ENCODE measurements at places on chromosomes 6 and 20.

DNA sequence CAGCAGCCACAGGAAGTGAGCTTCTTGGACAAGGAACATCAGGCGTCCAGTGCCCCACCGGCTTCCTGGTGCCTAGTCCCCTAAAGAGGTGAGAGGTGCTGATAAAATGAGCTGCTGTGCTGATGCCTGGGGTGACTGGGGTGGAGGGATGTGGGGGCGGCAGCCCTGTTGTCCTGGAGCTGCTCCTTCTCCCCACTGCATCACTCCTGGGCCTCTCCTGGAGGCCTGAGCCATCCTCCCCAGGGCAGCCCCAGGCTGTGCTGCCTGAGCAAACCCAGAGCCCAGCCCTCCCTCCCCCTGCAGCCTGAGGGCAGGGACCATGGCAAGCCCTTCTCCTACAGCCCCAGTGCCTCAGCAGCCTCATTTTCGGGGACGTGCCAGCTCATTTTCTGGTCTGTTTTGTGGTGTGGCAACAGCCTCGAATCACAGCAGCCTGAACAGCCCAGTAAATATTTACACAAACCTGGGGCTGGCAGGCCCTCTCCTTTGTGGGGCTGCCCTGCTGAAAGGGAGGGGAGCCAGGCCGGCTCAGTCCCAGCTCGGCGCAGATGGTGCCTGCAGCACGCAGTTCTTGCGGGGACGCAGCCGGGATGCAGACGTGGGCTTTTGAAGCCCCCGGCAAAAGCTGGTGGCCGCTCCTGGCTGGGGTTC, 259.9 kb downstream of the DLL1 start:
- DNase-seq, result no peak

DNA sequence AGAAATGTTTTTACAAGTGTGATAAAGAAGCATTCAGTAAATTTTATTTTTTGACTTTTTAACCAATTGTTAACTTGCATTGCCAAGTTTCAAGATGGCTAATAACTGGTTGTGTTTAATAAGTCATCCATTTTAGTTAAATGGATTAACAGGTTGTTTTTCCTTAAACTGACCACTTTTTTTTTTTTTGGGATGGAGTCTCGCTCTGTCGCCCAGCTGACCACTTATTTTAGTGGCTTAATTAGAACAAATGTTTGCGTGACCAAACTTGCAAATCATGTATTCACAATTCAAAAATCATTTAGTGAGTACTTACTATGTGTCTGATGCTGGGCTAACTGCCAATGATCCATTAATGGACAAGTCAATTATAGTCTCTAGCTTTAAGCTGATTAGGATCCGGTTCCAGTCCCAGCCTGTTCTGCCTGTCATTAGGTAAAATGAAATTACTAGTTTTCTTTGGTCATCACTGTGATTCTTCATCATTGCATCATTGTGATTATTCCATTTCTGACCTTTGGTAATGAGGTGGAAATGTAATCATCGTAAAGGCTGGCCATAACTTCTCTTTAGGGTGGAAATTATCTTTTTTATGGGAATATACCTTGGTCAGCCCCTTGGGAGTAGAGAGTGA, 729.2 kb upstream of the MARCKS start:
- no peak for DNase-seq

DNA sequence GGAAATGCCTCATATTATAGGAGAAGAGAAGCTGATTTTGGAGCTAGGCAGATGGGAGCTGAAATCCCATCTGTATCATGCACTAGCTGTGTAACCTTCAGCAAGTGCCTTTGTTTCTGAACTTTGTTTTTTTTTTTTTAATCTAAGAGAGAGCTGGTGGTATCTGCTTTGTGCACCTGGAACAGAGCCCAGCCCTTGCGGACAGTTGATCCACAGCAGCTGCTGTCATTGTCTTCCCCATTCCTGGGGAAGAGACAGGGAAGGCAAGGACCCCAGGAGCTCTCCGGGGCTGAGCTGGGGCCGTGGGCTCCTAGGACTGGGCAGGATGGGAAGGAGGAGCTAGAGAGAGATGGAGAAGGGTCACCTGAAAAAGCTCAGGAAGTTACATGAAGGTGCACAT, 92.1 kb downstream of the SYNJ2 start:
- DNase-seq, result no peak

DNA sequence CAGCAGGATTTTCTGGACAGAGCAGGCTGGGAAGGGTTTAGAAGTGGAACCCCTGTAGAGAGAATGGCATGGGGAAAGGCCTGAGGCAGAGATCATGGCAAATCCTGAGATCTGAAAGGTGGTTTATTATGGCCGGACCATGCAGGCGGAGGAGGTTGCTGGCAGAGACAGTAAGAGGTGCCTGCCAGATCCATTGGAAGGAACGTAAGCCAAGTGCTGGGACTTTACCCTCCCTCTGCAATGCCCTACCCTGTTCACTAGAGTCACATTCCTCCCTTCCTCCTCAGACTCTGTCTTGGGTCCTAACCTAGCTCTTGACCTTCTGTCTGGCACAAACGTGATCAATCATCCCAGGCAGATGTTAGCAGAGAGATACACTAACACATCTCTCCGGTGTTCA, 66.4 kb upstream of the SLC22A23 start:
- no peak for DNase-seq

DNA sequence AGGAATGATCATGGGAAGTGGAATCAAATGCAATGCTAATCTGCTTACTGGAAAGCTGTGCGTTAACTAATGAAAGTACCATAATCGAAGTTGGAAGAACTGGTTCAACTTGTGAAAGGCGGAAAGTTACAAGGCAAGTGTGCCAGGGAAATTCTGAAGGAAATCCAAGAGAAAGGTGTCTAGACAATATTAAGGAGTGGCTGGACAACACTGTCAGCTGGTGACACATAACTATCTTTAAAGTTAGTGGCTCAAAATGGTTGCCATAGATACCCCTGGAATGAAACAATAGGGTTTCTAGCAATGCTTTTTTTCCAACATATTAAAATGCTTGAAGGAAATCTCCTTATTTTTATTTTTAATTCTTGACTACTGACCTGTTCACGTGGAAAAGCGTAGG, 90.4 kb downstream of the BMP2 start:
- DNase-seq, result no peak

GRCh38 chr20:48051794-48052474, 266.7 kb upstream of the SULF2 start:
- DNase-seq, result no peak

- DNase-seq, result no peak
Measured at GRCh38 chr6:29131691-29132090, 23.8 kb downstream of the OR2J3 start.

DNA sequence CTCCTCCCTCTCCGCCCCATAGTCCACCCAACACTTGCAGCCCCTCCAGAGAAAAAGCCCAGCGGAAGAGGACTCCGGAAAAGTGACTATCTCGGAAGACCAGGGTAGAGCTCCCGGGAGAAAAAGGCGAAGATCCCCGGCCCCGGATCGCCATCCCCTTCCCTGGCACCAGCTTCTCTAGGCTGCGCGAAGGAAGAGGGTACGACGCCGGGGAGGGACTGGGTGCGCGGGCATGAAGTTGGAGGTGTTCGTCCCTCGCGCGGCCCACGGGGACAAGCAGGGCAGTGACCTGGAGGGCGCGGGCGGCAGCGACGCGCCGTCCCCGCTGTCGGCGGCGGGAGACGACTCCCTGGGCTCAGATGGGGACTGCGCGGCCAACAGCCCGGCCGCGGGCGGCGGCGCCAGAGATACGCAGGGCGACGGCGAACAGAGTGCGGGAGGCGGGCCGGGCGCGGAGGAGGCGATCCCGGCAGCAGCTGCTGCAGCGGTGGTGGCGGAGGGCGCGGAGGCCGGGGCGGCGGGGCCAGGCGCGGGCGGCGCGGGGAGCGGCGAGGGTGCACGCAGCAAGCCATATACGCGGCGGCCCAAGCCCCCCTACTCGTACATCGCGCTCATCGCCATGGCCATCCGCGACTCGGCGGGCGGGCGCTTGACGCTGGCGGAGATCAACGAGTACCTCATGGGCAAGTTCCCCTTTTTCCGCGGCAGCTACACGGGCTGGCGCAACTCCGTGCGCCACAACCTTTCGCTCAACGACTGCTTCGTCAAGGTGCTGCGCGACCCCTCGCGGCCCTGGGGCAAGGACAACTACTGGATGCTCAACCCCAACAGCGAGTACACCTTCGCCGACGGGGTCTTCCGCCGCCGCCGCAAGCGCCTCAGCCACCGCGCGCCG, 822 bp downstream of the FOXQ1 start:
- DNase-seq, result no peak

DNA sequence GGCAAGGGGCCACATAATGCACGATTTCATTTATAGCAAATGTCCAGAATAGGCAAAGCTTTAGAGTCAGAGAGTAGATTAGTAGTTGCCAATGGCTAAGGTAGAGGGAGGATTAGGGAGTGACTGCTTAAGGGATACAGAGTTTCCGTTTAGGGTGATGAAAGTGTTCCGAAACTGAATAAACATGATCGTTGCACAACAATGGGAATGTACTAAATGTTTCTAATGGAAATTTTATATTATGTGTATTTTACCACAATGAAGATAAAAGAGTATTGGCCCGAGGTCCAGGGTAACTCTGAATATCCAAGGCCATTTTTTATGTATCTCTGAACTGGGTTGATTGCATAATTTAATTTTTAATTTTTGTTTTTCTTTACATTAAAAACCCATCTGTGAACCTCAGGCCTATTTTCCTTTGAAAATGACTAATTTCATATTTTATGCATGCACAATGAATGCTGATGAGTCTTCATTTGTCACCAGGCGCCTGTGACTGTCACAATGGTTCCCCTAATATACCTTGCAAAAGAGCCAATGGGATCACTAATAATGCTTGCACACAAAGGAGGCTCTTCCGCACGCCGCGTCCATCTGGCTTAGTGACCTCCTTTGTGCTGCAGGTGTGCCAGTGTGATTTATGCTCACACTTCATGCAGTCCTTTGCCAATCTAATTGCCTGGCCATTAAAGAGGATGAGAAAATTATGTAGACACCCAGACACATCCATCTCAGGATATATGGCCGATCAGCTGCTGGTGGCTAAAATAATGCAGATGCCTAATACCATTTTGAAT, 612.5 kb downstream of the CDH26 start:
- no peak for DNase-seq

- no peak for DNase-seq
Measured at GRCh38 chr6:98560841-98561240, 273.5 kb upstream of the POU3F2 start.

GRCh38 chr6:161135695-161136591, 137.9 kb downstream of the AGPAT4 start:
- no peak for DNase-seq

- no peak for DNase-seq
Measured at GRCh38 chr6:135759831-135760230, 91.7 kb upstream of the PDE7B start.

DNA sequence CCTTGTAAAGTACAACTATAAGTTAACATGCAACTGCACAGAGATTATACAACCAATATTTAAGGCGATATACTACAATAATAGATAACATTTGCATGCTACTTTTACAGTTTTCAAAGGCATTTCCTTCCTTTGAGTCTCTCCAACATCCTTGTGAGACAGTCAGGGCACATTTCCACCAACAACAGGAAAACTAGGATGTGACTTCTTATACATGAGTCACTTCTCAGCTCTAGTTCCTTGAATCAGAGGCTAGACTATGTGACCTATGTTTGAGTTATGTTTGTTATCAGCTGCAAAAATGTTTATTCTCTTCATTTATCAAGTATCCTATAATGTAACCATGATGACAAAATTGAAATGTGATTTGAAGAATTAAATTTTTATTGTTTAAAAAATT, 51.7 kb upstream of the TFAP2D start:
- DNase-seq, result no peak

- DNase-seq, result no peak
Measured at GRCh38 chr6:53979468-53980067, 131.7 kb upstream of the MLIP start.

DNA sequence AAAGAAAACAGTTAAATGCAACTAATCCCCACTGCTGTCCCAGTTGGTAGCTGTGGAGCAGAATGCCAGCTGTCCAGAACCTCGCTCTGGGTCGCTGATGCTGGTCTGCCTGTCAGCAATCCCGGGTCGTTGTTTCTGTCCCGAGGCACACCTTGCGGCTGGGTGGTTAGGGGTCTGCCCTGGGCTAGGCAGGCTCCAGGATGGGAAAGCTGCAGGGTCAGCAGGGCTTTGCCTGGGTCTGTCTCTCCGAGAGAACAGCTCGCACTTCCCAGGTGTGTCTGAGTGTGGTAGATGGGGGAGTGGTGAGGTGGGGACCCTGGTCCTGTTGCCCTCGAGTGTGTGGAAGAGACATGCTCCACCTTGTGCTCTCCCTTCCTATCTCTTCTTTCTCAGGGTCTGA, 261.2 kb downstream of the CLIC5 start:
- DNase-seq, result no peak

GRCh38 chr6:116651916-116652315, 16.6 kb downstream of the ZUP1 start:
- DNase-seq, result no peak

GRCh38 chr6:38273325-38273724, 366.4 kb downstream of the BTBD9 start:
- no peak for DNase-seq

GRCh38 chr6:44664716-44665115, 277.2 kb downstream of the CDC5L start:
- DNase-seq, result no peak

- no peak for DNase-seq
Measured at GRCh38 chr20:58774214-58774613, 76.5 kb downstream of the GNAS-AS1 start.

GRCh38 chr6:131399433-131399832, 173.6 kb upstream of the ARG1 start:
- no peak for DNase-seq

- DNase-seq, result no peak
Measured at GRCh38 chr6:160132297-160132637, 10.7 kb downstream of the SLC22A1 start.

DNA sequence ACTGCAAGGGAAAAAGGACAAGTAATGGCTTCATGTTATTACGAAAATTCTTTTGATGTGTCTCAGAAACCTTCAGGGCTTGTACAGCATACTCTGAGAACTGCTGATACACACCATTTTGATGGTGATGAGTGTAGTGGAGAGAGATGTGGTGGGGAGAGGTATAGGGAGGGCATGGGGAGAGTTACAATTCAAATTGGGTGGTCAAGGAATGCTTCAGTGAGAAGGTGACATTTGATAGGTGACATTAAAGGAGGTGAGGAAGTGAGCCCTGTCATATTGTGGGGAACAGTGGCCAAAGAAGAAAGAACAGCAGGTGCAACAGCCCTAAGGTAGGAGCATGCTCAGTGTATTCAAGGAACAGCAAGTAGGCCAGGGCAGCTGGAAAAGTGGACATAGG, 318.9 kb downstream of the CLIC5 start:
- DNase-seq, result no peak

DNA sequence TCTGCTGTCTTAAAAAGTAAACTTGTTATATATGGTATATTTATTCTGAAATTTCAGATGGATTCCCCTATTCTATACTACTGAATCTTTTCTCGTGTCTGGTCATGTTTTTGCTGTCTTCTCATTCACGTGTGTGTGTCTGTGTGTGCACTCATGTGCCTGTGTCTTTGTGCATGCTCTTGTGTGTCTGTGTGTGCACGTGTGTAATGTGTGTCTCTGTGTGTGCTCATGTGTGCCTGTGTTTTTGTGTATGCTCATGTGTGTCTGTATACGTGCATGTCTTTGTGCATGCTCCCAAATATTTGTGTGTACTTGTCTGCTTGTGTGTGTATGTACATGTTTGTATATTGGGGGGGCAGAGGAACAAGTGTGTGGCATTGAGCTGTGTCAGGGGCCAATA, 34.0 kb downstream of the PRR18 start:
- no peak for DNase-seq

- DNase-seq, result no peak
Measured at GRCh38 chr20:39886650-39887190, 802.3 kb downstream of the MAFB start.

All from thoracic aorta (tissue), 2 donors.